ENCODE measurements at places on chromosomes 7 and 10. TPM values are rescaled to one million over a fixed set of nuclear protein-coding genes. Genes with fewer than 3 reads are reported as not detected.
A peak's percentile ranks its signal among the peaks of the same experiment; 100 is the strongest.

Gene SGMS1
- total RNA-seq, result 19.5 TPM

Gene A1CF
- 38.9 TPM for total RNA-seq

Gene AKR1C8
- total RNA-seq, result not detected

Gene SFTPA1
- 8.8 TPM for total RNA-seq

Gene NYAP1
- total RNA-seq, result 0.44 TPM

Gene AOC1
- 353 TPM for total RNA-seq

Gene CCNJ
- total RNA-seq, result 5.0 TPM

Gene DTX2
- total RNA-seq, result 61.7 TPM

Gene LIPJ
- total RNA-seq, result 0.16 TPM

DNA sequence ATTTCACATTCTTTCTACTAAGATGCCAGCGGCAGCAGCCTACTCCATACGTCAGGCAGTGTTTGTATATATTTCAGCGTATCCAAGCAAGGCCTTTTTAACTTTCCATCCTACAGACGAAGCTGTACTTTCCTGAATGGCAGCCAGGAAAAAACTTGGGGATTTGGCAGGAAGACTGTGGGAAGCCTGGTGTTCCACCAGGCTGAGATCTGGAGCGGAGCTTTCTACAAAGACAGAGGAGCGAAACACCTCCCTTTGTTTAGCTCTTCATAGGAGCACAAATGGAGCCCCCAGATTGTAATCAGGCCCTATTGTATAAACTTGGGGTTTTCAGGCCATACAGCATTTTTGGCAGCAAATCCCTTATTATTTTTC lies 143.8 kb downstream of the TES start:
- H3K27ac ChIP-seq, result peak overlapping the region; percentile 52
- H3K36me3 ChIP-seq, result no peaks in the 10 kb centered on the region
- peak; percentile 24 for DNase-seq
- no peaks in the 10 kb centered on the region for H3K27me3 ChIP-seq

- DNase-seq, result no peak
- no peaks in the 10 kb centered on the region for H3K4me1 ChIP-seq
- H3K4me3 ChIP-seq, result no peak overlapping the region
These were observed 96.6 kb downstream of the ANKRD30A start for GRCh38 chr10:37222046-37222445.

GRCh38 chr7:26853788-26854393 lies 10.5 kb downstream of the SKAP2 start:
- no peaks in the 10 kb centered on the region for H3K27me3 ChIP-seq
- no peak overlapping the region for H3K4me3 ChIP-seq
- no peaks in the 10 kb centered on the region for H3K4me1 ChIP-seq
- H3K27ac ChIP-seq, result no peak overlapping the region
- no peak for DNase-seq

- H3K4me3 ChIP-seq, result no peak overlapping the region
- H3K36me3 ChIP-seq, result no peaks in the 10 kb centered on the region
- peak; percentile 16 for DNase-seq
- no peaks in the 10 kb centered on the region for H3K4me1 ChIP-seq
- no peak overlapping the region for H3K27ac ChIP-seq
These were observed 190.7 kb upstream of the SH2B2 start for GRCh38 chr7:102096012-102096332.

- DNase-seq, result no peak
- H3K36me3 ChIP-seq, result no peaks in the 10 kb centered on the region
- H3K4me3 ChIP-seq, result no peak overlapping the region
- H3K4me1 ChIP-seq, result no peaks in the 10 kb centered on the region
- H3K27me3 ChIP-seq, result no peaks in the 10 kb centered on the region
These were observed 9.9 kb upstream of the TEX36 start for GRCh38 chr10:125692601-125693523.

DNA sequence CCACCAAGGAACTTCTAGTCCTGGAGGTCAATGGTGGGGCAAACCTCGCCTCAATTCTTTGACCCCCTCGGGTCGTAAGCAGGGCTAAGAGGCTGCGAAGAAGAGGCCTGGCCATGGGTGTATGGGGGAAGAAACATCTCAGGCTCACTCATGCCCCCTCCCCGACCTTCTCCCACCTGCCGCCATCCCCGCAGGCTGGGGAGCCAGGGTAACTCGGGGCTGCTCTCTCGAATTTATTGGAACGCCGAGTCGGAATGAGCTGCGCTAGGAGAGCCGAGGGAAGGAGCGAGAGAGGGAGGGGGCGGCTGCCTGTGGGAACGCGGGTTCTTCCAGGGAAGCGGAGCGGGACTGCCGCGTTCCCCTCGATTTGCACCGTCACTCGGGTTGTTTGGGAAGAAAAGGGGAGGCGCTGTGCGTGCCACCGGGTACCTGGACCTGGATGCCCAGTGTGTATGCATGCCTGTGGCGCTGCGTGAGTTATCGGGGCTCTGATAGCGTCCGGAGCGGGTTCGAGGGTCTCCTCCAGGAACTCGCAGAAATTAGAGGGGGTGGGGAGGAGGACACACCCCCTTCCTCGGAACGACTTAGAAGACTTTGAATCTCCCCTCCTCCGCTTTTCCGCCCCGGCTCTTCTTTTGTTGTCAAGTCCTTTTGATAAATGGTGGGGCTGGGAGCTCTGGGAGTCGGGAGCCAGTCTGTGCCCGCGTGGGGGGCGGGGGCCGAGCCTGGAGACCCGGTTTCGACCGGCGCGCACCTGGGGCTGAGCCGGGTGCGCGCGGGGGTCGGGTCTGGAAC lies 1.8 kb upstream of the ZNF503 start:
- H3K27ac ChIP-seq, result peak overlapping the region; percentile 90
- H3K4me3 ChIP-seq, result peak overlapping the region; percentile 60
- peak; percentile 55 for DNase-seq
- H3K4me1 ChIP-seq, result peaks cover 5% of the 10 kb centered on the region

DNA sequence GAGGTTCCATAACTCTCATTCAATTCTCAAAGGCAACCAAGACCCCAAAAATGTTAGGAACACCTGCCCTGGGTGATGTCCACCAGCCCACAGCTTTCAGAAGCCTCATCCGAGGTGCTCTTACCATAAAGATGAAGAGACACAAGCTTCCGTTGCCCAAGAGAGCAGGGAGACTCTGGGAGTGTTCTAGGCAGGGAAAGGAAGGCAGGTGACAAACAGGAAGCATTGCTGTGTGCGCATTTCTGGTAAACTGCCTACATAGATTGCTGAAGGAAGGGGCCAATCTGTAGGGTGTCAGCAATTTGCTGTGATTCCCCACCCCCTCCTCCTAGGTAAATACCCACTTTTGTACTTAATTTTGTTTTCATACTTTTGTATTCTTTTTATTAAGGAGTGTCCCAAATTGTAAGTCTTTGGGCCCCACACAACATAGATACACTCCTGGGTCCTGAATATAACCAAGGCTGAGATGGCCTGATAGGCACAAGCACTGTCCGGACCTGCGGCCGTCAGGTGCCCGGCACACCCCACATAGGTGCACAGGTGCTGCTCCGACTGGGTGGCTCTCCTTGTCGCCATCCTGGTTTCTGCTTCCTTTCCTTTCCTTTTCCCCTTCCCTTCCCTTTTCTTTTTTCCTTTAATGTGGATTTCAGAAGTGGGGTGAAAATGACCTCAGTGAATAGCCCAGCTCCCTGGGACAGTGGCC lies 51.4 kb upstream of the SMNDC1 start:
- H3K4me3 ChIP-seq, result no peak overlapping the region
- no peaks in the 10 kb centered on the region for H3K27me3 ChIP-seq
- H3K36me3 ChIP-seq, result no peaks in the 10 kb centered on the region
- no peaks in the 10 kb centered on the region for H3K4me1 ChIP-seq
- H3K27ac ChIP-seq, result no peak overlapping the region

- H3K27ac ChIP-seq, result no peak overlapping the region
- no peak overlapping the region for H3K4me3 ChIP-seq
- no peaks in the 10 kb centered on the region for H3K27me3 ChIP-seq
- no peaks in the 10 kb centered on the region for H3K4me1 ChIP-seq
These were observed 12.2 kb downstream of the FOXP2 start for GRCh38 chr7:114426824-114427223.

GRCh38 chr10:71970331-71970730 lies 6.1 kb downstream of the CHST3 start:
- H3K27me3 ChIP-seq, result peaks cover 5% of the 10 kb centered on the region
- H3K4me1 ChIP-seq, result peaks cover 1% of the 10 kb centered on the region
- H3K27ac ChIP-seq, result no peak overlapping the region
- H3K36me3 ChIP-seq, result no peaks in the 10 kb centered on the region
- no peak overlapping the region for H3K4me3 ChIP-seq

DNA sequence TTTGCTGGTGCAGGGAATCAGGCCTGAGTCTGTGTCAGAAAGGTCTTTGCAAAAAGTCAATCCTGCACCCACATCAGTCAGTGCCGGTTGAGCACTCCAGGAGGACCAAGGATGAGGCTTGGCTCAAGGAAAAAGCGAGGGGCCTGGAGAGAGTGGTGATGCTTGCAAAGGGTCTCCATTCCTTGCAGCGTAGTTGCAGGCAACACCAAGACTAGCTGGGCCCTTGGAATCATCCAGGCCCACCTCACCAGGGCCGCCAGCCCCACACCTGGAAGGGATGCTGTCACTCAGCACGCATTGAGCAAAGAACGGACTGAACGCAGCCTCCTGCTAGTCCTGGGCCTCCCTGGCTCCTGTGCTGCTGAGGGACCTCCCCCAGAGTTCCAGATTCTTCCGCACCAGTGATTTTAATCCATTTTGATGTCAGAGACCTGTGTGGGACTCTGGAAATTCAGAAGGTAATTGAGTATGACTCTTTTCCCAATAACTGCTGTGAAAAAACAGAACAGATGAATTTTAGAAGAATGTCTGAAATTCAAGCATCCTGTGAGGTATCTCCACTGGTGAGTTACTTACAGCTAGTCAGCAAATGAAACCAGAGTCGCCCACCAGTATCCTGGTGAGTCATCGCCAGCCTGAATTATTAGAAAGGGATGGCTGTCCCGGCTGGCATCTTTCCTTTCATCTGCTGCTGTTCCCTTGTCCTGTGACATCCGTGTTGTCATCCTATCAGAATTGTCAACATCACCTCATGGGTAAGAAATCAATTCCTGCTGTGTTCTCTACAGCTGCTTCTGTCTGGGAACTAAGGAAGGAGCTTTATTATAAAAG lies 150.8 kb upstream of the NPS start:
- H3K27me3 ChIP-seq, result no peaks in the 10 kb centered on the region
- no peaks in the 10 kb centered on the region for H3K4me1 ChIP-seq
- H3K36me3 ChIP-seq, result no peaks in the 10 kb centered on the region
- DNase-seq, result no peak

GRCh38 chr7:127377425-127377824 lies 15.1 kb downstream of the ZNF800 start:
- H3K4me1 ChIP-seq, result no peaks in the 10 kb centered on the region
- H3K4me3 ChIP-seq, result no peak overlapping the region
- H3K36me3 ChIP-seq, result no peaks in the 10 kb centered on the region
- H3K27ac ChIP-seq, result no peak overlapping the region
- H3K27me3 ChIP-seq, result no peaks in the 10 kb centered on the region

DNA sequence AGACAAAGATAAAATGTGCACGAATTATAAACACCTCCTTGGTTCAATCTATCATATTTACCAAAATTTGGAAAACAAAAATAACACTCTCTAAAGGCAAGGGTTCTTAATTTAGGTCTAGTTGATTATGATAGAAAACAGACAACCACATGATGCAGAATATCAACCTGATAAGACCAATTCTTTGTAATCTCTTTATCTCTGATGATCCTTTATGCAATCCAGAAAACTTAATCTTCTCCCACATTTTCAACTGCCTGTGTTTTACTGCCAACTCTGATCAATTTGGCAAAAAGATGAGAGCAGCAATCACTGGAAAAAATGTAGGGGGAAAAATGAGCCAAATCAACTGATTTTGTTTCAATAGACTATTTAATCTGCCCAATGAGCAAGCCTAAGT lies 148.5 kb downstream of the LRRN3 start:
- no peaks in the 10 kb centered on the region for H3K27me3 ChIP-seq
- no peak overlapping the region for H3K4me3 ChIP-seq
- no peak for DNase-seq
- H3K36me3 ChIP-seq, result no peaks in the 10 kb centered on the region
- no peaks in the 10 kb centered on the region for H3K4me1 ChIP-seq
- H3K27ac ChIP-seq, result no peak overlapping the region

GRCh38 chr7:136245327-136246004 lies 268.3 kb upstream of the MTPN start:
- no peaks in the 10 kb centered on the region for H3K36me3 ChIP-seq
- no peaks in the 10 kb centered on the region for H3K4me1 ChIP-seq
- H3K27ac ChIP-seq, result no peak overlapping the region
- H3K27me3 ChIP-seq, result no peaks in the 10 kb centered on the region

GRCh38 chr7:92648067-92648466 lies 57.9 kb upstream of the FAM133B start:
- no peak for DNase-seq
- H3K4me1 ChIP-seq, result peaks cover 25% of the 10 kb centered on the region
- no peaks in the 10 kb centered on the region for H3K36me3 ChIP-seq
- peak overlapping the region; percentile 58 for H3K27ac ChIP-seq
- no peaks in the 10 kb centered on the region for H3K27me3 ChIP-seq

GRCh38 chr10:133336118-133336576 lies 549 bp downstream of the CALY start:
- DNase-seq, result no peak
- peak overlapping the region; percentile 30 for H3K4me3 ChIP-seq
- H3K4me1 ChIP-seq, result no peaks in the 10 kb centered on the region
- no peak overlapping the region for H3K27ac ChIP-seq
- peaks cover 31% of the 10 kb centered on the region for H3K27me3 ChIP-seq

- H3K36me3 ChIP-seq, result no peaks in the 10 kb centered on the region
- no peak for DNase-seq
- no peaks in the 10 kb centered on the region for H3K27me3 ChIP-seq
- no peaks in the 10 kb centered on the region for H3K4me1 ChIP-seq
These were observed 54.0 kb upstream of the LRRC18 start for GRCh38 chr10:48993627-48994026.

- H3K4me1 ChIP-seq, result no peaks in the 10 kb centered on the region
- no peaks in the 10 kb centered on the region for H3K27me3 ChIP-seq
- peak overlapping the region; percentile 37 for H3K27ac ChIP-seq
- no peak overlapping the region for H3K4me3 ChIP-seq
These were observed 179.3 kb downstream of the PFKFB3 start for GRCh38 chr10:6382081-6382480.
